IPS DF 6.9 (cell line): ENCODE measurements at places on chromosomes 1 and 21.
A peak's percentile ranks its signal among the peaks of the same experiment; 100 is the strongest.

DNA sequence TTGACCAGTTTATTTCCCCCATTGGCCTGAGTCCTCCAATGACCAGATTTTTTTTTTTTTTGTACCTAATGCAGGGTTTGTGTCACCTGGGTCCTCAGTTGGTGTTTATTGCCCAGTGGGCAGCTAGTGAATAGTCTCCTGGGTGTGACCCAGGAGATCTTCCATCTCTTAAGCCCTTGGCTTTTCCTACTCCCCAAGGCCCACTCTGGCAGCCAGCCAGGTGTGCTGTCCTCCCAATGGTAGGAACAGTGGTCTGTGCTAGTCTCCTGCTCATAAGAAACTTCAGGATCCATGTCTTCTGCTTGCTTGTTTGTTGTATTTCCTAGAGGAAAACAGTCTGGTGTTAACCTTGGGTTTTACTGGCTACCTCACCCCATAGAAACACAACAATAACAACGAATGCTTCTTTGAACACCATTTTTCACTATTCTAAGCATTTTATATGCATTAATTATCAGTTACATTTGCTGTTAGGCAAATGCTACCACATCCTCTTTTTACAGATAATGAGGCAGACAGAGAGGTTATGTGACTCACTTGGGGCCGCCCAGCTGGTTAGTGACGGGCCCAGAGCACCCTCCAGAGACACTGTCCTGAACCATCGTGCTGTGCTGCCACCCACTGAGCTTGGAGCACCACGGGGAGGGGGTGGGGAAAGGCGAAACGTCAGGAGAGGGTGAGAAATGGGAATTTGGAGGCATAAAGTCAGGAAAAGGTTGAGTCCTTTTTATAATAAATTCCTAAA, 107.5 kb downstream of the HIVEP3 start:
- H3K27me3 ChIP-seq: no peaks in the 10 kb centered on the region
- H3K36me3 ChIP-seq: no peaks in the 10 kb centered on the region
- H3K27ac ChIP-seq: no peak overlapping the region
- no peak overlapping the region for H3K4me3 ChIP-seq

- no peaks in the 10 kb centered on the region for H3K4me1 ChIP-seq
- DNase-seq: no peak
- H3K36me3 ChIP-seq: no peaks in the 10 kb centered on the region
- no peak overlapping the region for H3K4me3 ChIP-seq
- no peak overlapping the region for H3K27ac ChIP-seq
- H3K27me3 ChIP-seq: no peaks in the 10 kb centered on the region
Observed at GRCh38 chr1:119209596-119210295, 69.3 kb upstream of the WARS2 start.

DNA sequence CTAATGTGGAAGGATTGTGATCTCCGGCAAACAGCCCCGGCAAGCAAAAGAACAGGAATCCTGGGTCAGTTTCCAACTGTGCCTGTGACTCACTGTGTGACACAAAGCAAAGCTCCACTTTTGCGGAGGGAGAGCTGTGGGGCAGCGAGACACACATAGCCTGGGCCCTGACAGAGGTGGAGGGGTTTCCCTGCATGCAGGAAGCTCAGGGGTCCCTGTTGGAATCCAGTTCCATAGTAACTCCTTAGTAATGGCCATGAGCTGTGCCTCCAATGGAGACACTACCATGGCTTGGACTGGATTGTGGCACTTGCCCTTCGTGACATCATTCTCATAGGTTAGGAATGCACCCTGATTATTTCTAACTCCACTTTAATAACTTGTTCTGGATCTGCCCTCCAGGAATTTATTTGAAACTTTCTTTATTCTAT, 47.0 kb upstream of the ATF3 start:
- H3K27me3 ChIP-seq: no peaks in the 10 kb centered on the region
- H3K4me3 ChIP-seq: no peak overlapping the region
- no peak for DNase-seq
- H3K27ac ChIP-seq: no peak overlapping the region
- no peaks in the 10 kb centered on the region; the same call in 1 of the 2 replicates for H3K4me1 ChIP-seq
- no peaks in the 10 kb centered on the region for H3K36me3 ChIP-seq

- H3K4me1 ChIP-seq: no peaks in the 10 kb centered on the region
- no peaks in the 10 kb centered on the region for H3K27me3 ChIP-seq
Observed at GRCh38 chr1:96980448-96980847, 258.9 kb downstream of the PTBP2 start.

- no peak for DNase-seq
- no peaks in the 10 kb centered on the region for H3K27me3 ChIP-seq
- H3K4me1 ChIP-seq: 0 out of 2 replicates have a peak, but pooled peaks cover 1% of the 10 kb centered on the region
- no peak overlapping the region for H3K27ac ChIP-seq
- no peaks in the 10 kb centered on the region for H3K36me3 ChIP-seq
Observed at GRCh38 chr1:167905182-167905581, 8.8 kb downstream of the ADCY10 start.

- DNase-seq: peak; percentile 77
- peaks cover 1% of the 10 kb centered on the region; the same call in 1 of the 2 replicates for H3K4me1 ChIP-seq
- H3K27me3 ChIP-seq: no peaks in the 10 kb centered on the region
- no peak overlapping the region for H3K4me3 ChIP-seq
- no peaks in the 10 kb centered on the region for H3K36me3 ChIP-seq
Observed at GRCh38 chr21:41777951-41778815, 11.3 kb upstream of the RIPK4 start.

DNA sequence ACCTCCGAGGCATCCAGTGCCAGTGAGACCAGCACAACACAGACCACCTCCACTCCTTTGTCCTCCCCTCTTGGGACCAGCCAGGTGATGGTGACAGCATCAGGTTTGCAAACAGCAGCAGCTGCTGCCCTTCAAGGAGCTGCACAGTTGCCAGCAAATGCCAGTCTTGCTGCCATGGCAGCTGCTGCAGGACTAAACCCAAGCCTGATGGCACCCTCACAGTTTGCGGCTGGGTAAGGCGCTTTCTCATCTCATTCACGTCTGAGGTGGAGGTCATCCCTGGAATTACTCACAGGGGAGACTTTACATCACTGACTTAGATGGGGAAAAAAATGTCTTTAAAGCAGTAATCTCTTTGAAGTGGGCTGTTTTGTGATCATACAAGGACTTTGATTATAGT, 106.3 kb downstream of the CD247 start:
- no peak for DNase-seq
- no peak overlapping the region for H3K27ac ChIP-seq
- H3K27me3 ChIP-seq: no peaks in the 10 kb centered on the region
- peaks cover 2% of the 10 kb centered on the region; the same call in 1 of the 2 replicates for H3K4me1 ChIP-seq
- H3K4me3 ChIP-seq: no peak overlapping the region

- DNase-seq: no peak
- no peak overlapping the region for H3K4me3 ChIP-seq
- no peaks in the 10 kb centered on the region for H3K4me1 ChIP-seq
- no peaks in the 10 kb centered on the region; the same call in 1 of the 2 replicates for H3K36me3 ChIP-seq
Observed at GRCh38 chr1:69914976-69915765, 290.2 kb downstream of the LRRC40 start.

DNA sequence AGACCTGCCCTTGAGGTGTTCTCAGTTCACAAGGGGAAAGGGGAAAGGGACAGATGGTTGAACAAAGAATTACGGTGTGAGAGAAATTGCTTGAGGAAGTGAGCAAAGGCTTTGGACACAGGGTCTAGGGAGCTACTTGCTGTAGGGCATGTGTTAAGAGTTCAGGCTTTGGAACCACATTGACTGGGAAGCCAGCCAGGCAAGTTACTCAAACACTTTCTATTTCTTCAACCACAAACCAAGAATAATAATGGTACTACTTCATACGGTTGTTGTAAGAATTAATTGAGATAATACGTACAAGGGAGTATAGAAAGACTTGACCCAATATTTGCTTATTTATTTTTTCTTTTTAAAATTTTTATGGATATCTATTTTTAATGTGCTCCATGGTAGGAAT, 26.6 kb downstream of the AK4 start:
- H3K27me3 ChIP-seq: no peaks in the 10 kb centered on the region
- H3K4me1 ChIP-seq: peaks cover 17% of the 10 kb centered on the region

DNA sequence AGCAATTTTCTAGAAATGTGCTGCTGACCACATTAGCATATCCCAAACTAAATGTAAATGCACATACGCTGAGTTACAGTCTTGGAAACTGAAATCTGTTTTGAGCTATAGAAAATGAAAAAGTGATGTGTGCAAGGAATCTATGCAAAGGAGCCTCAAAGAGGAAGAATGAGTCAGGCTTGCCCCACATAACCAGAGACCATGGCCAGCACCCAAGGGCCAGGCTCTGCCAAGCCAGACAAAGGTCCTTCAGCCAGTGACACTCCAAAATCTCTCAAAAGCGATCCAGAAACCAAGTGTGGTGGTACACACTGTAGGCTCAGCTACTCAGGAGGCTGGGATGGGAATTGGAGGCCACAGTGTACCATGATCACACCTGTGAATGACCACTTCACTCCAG, 195.2 kb downstream of the TOMM20 start:
- H3K36me3 ChIP-seq: no peaks in the 10 kb centered on the region
- H3K4me1 ChIP-seq: no peaks in the 10 kb centered on the region
- H3K27me3 ChIP-seq: no peaks in the 10 kb centered on the region
- H3K27ac ChIP-seq: no peak overlapping the region

GRCh38 chr1:69737527-69738185, 169.9 kb downstream of the LRRC7 start:
- H3K36me3 ChIP-seq: no peaks in the 10 kb centered on the region
- H3K27ac ChIP-seq: no peak overlapping the region
- no peaks in the 10 kb centered on the region; the same call in 1 of the 2 replicates for H3K4me1 ChIP-seq

GRCh38 chr1:21114431-21114830, 62.3 kb downstream of the EIF4G3 start:
- H3K27ac ChIP-seq: no peak overlapping the region
- DNase-seq: no peak
- no peak overlapping the region for H3K4me3 ChIP-seq
- H3K36me3 ChIP-seq: no peaks in the 10 kb centered on the region

GRCh38 chr21:43922949-43923348, 57.9 kb downstream of the AGPAT3 start:
- peaks cover 5% of the 10 kb centered on the region for H3K4me1 ChIP-seq
- H3K36me3 ChIP-seq: no peaks in the 10 kb centered on the region
- no peaks in the 10 kb centered on the region for H3K27me3 ChIP-seq
- H3K27ac ChIP-seq: no peak overlapping the region

DNA sequence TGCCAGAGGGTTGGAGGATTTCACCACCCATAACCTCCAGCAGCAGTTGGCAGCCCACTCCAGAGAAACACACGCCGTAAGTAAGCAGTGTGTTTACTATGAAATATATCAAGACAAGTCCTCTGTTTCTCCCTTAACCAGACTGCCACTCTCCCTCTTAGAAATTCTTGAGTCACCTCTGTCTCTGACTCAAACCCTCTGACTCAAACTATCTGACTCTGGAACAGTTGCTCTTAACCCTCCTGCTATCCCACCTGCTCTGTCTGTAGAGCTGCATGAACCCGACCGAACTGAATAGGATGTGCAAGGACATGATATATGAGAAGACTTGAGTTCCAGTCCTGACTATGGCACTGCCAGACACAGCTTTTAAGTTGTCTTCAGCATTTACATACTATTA, 14.1 kb downstream of the INPP5B start:
- DNase-seq: no peak
- no peaks in the 10 kb centered on the region for H3K4me1 ChIP-seq
- H3K27me3 ChIP-seq: no peaks in the 10 kb centered on the region
- no peak overlapping the region for H3K4me3 ChIP-seq
- H3K27ac ChIP-seq: no peak overlapping the region

DNA sequence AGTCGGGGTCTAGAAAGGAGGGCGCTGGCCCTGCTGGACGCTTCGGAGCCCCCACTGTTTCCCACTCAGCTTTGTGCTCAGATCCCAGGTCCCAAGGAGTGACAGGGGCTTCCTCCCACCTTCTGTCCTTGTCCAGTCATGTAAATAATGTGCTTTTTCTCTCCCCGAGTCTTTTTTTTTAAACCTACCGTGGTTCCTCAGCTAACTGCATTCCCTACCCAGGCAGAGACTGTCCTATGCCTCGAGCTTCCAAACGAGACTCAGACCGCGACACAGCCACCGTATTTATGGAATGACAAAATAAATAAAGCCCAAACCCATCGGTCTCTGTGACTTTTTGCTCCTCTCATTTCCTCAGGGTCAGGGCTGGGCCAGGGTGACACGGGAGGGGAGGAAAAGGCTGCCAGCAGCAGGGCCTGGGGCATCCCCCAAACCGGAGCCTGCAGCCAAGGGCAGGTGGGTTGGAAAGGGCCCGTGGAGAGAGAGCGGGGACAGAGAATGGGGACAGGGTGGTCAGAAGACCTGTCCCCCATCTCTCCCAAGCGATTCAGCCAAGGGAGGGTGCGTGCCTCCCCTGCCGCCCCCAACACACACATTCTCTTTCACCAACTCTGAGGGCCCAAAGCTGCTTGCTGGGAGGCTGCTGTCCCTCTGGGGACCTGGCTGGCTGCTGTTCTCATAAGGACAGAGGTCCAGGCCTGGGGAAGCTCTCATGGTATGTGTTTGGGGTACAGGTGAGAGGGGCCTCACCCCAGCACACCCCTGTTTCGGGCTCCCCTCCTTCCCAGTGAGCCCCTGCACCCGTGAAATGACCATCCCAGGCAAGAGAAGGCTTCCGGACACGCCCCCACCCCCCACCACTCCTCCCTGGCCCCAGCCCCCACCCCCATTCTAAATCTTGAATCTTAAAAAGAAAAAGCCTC, 55.4 kb downstream of the KCNAB2 start:
- H3K4me1 ChIP-seq: peaks cover 3% of the 10 kb centered on the region
- H3K36me3 ChIP-seq: no peaks in the 10 kb centered on the region
- H3K27me3 ChIP-seq: no peaks in the 10 kb centered on the region
- no peak overlapping the region for H3K27ac ChIP-seq
- DNase-seq: no peak
- H3K4me3 ChIP-seq: no peak overlapping the region

- H3K27ac ChIP-seq: no peak overlapping the region
- no peaks in the 10 kb centered on the region for H3K36me3 ChIP-seq
- H3K4me3 ChIP-seq: peak overlapping the region; percentile 76
- H3K27me3 ChIP-seq: no peaks in the 10 kb centered on the region; the same call in 1 of the 2 replicates
- no peak for DNase-seq
Observed at GRCh38 chr1:64471218-64472039, 1.5 kb downstream of the CACHD1 start.

DNA sequence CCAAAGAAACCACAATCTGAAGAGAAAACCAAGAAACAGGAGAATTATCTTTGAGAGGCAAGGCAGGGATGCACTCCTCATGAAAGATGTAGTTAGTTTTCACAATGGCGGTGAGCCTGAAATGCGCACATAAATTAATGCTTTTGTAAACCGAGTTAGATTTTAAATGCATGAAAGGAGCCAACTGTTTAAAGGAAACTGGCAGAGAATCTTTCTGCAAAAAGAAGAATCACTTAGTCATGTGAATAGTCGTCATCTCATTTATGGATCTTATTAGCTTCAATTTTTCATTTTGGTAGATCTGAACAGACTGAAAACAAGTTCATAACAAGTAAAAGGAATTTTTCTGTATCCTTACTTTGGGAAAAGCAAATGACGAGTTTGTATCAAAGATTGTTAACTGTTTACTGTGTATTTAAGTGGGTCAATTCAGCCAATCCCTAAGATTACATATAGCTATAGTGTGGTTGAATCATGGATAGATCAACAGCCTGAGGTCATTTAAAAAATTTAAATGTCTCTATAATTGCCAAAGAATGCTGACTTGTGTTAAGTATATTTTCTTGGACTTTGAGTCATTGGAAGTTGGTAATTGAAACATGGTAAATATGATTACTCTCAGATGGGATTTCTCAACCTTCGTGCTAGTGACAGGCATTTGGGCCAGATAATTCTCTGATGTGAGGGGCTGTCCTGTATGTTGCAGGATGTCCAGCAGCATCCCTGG, 226.6 kb upstream of the KAZN start:
- no peaks in the 10 kb centered on the region for H3K27me3 ChIP-seq
- no peaks in the 10 kb centered on the region for H3K36me3 ChIP-seq
- DNase-seq: no peak
- H3K4me3 ChIP-seq: no peak overlapping the region

- no peaks in the 10 kb centered on the region for H3K27me3 ChIP-seq
- no peaks in the 10 kb centered on the region for H3K36me3 ChIP-seq
- H3K27ac ChIP-seq: no peak overlapping the region
Observed at GRCh38 chr21:45972716-45973474, 8.7 kb upstream of the COL6A1 start.
